ENCODE measurements at places on chromosomes 4 and X.
A peak's percentile ranks its signal among the peaks of the same experiment; 100 is the strongest.

DNA sequence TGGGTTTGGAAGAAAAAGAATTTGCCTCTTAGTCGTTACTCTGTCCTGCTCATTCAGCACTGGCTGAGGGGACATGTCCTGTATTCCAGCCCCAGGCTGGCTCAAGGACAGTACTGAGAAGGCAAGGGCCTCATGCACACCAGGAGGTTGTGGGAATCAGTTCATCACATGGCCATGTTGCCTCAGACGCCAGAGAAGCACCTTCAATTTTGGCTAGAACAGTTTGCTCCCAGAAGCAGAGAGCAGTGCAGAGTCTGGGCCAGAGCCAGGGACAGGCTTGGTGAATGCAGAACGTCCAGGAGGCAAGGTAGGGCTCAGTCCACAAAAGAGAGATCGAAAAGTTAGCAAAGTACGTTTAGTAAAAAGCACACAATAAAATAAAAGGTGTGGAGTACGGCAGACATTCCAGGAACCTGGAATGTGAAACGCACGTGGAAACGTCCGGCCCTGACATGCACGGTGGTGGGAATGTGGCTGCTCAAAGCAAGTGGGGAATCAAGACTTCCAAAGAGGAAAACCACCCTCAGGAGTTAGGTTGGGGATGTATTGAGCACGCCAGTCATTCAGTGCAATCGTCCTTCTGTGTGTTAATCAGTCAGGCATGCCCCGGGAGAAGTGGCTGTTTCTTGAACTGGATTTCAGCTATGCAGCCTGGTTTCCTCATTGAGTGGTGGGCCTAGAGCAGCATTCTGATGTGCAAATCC is 1.2 kb upstream of the SLC2A9 start:
- DNase-seq = no peak

DNA sequence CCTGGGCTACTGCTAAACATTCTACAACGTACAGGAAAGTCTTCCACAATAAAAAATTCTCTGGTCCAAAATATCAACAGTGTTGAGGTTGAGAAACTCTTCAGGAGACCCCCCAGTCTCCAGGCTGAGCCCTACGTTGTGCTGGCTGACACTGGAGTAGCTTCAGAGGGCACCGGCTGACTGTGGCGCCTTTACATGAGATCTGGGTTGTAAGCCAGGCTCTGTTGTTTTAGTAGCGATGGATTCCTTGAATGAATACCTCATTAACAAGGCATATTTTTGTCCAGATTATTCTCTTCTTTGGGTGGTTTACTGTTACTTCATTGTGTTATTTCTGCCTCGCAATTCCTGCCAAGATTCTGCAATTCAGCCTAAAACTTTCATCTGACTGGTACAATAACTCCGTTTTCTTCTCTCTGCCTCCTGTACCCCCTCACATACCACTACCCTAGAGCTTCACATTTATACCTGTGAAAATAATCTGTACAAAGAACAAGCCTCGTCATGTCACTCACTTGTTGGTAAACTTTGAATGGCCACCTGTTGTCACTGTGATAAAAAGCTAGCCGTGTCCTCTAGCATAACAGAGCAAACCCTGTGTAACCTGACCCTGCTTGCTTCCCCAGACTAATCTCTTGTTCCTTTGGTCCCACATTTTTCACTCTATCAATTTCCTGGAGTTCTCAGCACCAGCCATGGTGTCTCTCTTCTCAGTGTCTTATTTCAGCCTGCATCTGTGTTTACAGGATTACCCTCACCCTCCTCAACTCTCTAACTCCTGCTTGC is 1476.1 kb upstream of the TENM3 start:
- no peak for DNase-seq

DNA sequence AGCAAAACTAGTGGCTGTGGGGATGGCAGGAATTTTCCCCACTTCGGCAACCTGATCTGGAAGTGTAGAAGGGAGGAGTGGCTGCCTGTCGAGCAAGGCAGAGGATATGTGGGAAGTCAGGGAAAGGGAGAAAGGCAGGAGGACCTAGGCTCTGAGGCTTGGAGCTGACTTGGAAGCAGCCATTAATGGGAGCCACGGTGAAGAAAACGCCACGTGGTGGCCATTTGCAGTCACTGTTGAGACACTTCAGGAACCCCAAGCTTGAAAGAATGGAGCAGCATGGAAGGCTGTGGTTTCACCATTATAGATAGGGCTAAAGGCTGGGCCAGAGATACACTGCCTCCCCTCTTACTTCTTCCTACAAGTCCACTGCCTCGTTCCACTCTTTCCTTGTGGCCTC is 41.8 kb upstream of the MAML3 start:
- DNase-seq = no peak

- peak; percentile 20 for DNase-seq
Measured at GRCh38 chrX:25144043-25144940, 128.5 kb upstream of the ARX start.

DNA sequence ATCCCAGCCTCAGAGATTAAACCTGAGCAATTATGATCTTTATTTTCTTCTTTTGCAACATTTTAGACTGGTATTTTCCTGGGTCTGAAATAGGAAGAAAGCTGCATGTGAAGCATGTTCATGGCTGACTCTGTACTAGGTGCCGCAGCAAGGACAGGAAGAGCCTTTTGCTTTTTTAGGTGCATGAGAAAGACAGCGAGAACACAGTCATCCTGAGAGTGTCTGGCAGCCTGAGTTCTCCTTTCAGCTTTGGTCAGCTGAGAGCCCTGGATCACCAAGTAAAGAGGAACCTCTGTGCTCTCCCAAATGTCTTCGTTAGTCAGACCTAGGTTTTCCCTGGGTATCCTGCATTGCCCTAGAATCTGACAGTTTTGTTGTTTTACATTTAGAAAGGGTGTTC is 29.8 kb downstream of the FAM149A start:
- DNase-seq = peak; percentile 69

GRCh38 chrX:79259073-79259689 is 108.0 kb downstream of the ITM2A start:
- no peak for DNase-seq

DNA sequence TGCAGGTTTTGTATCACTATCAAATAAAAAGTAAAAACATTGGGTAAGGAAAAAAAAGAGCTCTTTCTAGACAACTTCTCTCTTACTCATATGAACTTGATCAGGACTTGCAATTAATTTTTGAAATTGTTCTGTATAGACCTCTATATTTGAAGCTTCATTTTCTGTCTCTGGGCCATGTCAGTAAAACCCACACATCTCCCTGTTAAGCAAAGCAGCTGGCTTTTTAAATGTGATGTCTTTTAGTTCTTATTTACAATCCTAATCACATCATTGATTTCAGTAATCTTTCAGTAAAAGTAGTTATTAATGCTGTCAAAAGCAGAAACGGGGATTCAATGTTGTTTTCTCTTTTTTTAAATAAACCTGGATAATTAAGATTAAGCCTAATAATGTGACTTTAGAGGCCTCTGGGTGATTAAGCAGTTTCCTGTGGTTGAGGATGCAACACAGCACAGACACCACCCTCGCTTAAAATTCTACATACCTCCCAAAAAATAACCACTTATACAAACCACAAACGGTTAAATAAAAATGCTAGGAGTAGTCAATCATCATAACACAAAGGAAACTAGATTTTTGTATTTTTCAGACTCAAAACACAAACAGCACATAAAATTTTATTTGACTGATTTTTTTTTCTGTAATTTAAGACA is 5.2 kb upstream of the PCDH10 start:
- DNase-seq = no peak

GRCh38 chr4:22911285-22911684 is 218.5 kb downstream of the GBA3 start:
- no peak for DNase-seq

GRCh38 chr4:6586715-6587325 is 11.8 kb downstream of the MAN2B2 start:
- no peak for DNase-seq

DNA sequence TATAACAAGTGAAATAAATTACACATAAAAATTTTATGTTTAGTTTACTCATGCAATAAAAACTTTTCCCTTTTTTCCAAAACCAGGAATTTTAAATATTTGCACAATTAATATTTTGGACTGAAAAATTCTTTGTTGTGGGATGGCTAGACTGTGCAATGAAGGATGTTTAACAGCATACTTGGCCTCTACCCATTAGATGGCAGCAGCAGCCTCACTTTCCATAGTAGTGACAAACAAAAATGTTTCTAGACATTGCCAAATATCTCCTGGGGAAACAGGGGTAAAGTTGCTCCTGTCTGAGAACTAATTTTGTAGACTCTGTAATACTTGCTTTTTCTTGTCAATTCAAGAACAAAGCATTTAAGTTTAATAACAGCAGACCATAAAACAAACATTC is 49.8 kb downstream of the SCLT1 start:
- no peak for DNase-seq

DNA sequence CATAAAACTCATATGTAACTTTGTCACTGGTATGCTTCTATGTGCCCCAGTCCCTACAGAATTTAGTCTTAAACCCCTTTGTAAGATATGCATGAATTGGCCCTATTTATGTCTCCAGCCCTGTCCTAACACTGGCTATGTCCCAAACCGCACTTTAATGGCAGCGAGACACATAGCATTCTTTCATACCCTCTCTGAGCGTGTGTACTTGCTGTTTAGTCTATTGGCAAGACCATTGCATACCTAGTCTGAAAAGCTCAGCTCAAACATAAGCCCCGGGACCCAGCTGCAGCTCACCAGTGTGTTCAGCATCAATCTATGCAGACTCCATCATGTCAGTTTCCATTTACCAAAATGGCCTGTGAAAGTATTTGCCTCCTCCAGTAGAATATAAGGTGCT is 1018.4 kb upstream of the TENM3 start:
- DNase-seq = no peak

Data from globus pallidus (tissue), 1 donor.